Breast epithelium (tissue), 4 donors: ENCODE measurements at places on chromosomes 1 and 21. TPM values are rescaled to one million over a fixed set of nuclear protein-coding genes. Genes with fewer than 3 reads are reported as not detected.

- DNase-seq: no peak
Observed at GRCh38 chr1:12478612-12478985, 139.4 kb downstream of the DHRS3 start.

- DNase-seq: no peak
Observed at GRCh38 chr1:212959266-212960220, 9.2 kb downstream of the VASH2 start.

GRCh38 chr1:60331647-60332046, 258.1 kb upstream of the C1orf87 start:
- no peak for DNase-seq

Gene MYCL
- total RNA-seq: 5.3 TPM

Gene DPT
- 26.9 TPM for total RNA-seq
